Activated CD8-positive, alpha-beta memory T cell treated with anti-CD3 and anti-CD28 coated beads, Interleukin-2, amount 50 U/mL, for 4 hours (primary cell): ENCODE measurements at places on chromosomes 2 and 18.
A peak's percentile ranks its signal among the peaks of the same experiment; 100 is the strongest.

DNA sequence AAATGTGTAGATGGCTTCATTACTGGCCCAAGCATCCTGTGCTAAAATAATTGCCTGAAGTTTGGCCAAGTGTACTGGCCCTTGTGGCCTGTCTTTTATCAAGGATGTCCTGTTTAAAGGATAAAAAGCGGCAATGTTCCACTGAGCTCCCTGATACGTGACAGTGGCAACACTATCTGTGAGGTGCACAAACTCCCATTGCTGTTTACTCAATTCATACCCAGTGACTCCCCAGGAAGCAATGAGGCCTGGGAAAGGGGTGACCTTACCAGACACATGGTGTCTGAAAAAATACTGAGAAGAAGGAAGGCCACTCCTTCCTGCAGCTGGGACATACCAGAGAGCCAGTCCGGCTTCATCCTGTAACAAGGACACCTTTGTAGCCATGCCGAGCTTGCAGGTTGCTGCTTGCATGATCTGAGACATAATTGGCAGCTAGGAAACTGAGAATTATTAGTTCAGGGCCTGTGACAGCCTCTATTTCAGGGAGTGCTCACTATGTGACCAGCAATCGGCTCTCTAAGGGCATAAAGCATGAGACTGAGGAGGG is 198.5 kb upstream of the LRATD1 start:
- DNase-seq: no peak

- no peak for DNase-seq
Observed at GRCh38 chr2:215831296-215831913, 181.9 kb downstream of the MREG start.

DNA sequence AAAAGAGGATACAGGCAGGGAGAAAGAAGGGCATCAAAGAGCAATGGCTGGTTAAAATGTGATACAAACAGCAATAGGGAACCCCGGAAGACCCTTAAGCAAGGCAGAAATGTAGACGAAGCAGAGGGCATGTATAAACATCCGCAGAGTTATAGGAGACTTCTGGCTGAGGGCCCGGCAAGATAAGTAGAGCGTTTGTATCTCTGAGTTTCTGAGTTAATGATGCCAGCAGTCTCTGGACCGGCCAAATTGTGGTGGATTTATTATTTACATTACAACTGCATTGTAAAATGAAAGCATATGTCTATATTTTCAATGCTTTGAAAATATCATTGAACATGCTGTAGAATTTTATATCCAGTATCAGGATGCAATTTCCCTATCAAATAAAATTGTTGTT is 148.0 kb upstream of the KCTD1 start:
- DNase-seq: no peak

DNA sequence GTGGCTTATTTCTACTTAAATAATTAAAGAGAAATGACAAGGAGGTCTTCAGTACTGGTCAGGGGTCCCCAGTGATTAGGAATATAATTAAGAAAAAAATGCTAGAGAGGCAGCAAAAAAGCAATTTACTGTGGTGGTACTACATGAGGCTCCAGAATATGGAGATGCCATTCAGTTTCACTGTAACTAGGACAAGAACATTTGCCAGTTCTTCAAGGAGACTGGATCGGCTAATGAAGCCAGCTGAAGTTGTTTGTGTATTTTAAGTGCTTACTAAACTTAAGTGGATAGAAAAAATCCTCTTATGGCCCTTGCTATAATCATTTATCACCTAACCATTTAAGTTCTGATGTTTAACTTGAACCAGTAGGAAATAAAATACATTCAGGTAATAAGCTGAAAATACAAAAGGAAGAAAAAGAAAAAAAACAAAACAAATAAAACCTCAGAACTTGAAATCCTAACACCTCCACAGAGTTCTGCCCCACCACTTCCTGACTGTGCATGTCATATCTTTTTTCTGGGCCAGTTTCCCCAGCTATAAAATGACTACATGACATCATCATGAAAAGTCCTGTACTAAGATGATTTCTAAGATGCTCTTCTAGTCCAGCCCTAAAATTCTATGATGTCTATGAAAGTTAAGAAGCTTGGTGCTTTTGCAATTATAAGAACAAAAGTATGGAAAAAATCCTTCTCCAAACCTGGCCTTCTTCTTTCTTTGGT is 98.0 kb downstream of the TRABD2A start:
- peak; percentile 27 for DNase-seq

DNA sequence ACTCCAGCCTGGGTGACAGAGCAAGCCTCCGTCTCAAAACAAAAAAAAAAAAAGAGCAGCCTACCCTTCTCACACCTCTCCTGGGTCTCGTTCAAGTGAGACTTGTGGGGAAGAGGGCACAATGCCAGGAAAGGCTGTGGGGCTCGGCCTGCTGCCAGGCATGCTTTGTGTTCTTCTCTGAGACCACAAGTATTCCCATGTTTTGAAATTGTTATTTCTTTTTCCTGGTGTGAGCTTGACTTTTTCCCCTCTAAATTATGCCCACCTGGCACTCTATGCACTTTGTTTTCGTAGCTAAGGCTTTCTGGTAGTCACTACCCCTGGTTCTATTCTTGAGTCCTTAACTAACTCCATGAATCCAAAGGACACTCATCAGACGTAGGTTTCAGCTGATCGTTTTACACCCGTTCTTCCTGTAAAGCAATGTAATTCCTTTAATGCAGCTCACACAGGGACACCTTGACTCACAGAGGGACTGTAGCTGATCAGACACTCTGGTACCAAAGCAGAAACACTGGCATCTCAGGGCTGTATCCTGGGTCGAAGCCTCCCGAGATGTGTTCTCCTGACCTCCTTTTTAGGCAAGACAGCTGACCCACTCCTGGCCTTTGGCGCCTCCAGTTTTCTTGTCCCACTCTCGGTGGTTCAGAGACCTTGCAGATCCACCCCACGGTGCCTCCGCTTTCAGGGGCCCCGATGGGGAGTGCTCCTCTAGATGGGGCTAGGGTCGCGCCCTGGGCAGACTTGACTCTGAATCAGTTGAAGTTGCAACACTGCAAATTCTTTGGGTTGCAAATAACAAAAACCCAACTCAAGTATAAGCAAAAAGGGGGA is 193.3 kb upstream of the AGAP1 start:
- no peak for DNase-seq

DNA sequence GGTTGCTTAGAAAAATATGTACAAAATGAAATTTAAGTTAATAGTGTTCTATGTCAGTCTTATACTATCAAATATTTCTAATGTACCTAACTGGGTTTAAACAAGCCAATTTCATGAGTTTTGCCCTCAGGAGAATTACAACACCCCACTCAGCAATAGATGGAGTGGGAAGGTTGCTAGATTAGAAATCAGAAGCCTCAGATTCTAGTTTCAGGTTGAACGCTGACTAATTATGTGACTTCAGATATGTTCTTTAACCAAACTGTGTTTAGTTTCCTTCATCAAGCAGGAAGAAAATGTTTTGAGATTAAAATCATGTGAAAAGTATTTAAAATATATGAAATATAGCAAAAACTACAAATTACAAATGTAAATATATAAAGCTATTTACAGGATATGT is 133.8 kb upstream of the KCNH7 start:
- no peak for DNase-seq

DNA sequence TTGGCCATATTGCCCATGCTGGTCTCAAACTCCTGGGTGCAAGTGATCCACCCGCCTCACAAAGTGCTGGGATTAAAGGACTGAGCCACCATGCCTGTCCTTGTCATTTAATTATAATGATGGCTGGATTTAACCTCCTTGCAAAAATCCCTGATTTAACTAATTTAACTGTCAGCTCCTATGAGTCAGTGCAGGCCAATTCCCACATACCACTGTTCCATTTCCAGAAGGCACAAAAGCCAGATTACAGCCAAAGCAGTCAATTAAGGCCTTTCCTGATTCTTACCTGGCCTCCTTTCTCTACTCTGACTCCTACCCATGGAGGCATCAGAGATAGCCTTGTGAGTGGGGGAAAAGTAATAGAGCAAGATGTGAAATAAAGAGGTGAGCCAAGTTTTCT is 12.3 kb upstream of the SLC35F5 start:
- no peak for DNase-seq

DNA sequence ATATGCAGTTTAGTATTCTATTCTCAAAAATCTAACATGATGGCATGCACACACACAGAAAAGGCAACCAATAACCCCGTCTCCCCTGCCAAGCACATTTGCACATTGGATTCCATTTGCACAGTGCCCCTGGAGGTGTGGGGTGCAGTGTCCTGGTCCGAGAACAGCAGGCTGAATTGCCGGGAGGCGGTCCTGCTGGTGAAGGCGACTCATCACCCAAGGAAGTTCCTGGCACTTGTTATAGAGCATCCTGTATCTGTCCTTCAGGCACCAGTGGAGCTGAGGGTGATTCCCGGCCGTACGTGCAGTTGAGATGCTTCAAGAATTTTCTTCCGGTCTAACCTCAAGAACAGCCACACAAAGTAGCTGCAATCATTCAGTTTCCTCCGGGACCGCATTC is 73.0 kb upstream of the RAB12 start:
- DNase-seq: no peak

DNA sequence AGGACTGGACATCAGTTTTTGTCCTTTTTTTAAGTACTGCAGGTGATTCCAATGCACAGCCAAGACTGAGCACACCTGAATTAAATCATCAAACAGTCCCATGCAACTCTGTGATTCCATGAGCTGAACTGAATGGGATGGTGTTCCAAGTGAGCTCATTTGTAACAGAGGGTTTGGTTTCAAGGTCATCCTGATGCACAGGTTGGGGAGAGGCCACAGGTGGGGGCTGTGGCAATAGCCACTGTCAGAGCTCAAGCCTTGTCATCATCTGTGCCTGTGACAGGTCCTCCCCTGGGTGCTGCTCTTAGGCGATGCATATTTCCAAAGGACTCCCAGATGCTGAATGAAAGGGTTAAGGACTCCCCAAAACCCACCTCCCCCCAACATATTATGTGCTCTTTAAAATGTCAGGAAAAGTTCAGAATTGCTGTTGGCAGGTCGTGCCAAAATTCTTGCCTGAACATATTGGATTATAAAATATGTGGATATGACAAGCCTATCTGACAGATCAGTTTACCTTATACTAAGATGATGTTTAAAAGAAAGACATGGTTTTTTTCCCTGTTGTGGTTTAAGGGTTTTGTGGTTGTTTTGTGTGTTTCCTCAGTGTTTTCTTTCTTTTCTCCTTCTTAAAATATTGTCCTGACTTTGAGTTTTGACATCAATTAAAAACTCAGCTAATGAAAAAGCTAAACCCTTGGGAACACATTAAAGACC is 263.5 kb upstream of the SIX2 start:
- DNase-seq: no peak

DNA sequence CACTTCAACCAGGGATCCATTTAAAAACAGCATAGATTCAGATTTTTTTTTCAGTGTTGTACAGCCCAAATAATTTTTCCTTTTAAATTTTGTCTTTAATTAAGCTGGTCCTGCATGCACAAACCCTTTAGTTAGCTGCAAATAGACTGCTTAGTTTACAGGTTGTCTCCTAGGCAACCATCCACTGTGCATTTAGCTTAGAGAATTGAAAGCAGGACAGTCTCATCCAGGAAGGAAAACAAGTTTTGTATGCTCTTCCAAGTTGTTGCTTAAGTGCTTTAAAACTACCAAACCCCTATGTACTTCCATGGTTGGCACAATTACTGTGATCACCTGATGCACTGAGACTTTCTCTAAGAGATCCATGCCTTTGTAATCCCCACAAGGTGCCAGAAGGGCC is at the start of gene MAP3K19:
Gene MAP3K19 (minus strand): TSS at position 148 of the 400 bp plus-strand sequence. CDS start 22,800 bp downstream, outside the sequence.
- DNase-seq: no peak

GRCh38 chr2:10447300-10447894 is 730 bp downstream of the ODC1 start:
- DNase-seq: no peak
